ENCODE measurements at places on chromosomes 2 and 18.

- DNase-seq = no peak
Observed at GRCh38 chr2:166234112-166234846, 106.5 kb upstream of the SCN1A start.

- DNase-seq = no peak
Observed at GRCh38 chr2:225614915-225615314, 215.4 kb downstream of the NYAP2 start.

GRCh38 chr18:74702950-74703349 lies 105.3 kb downstream of the ZNF407 start:
- no peak for DNase-seq

GRCh38 chr18:64678048-64678447 lies 529.2 kb upstream of the LINC00305 start:
- peak; percentile 4 for DNase-seq

- no peak for DNase-seq
Observed at GRCh38 chr2:109560265-109560664, 53.5 kb downstream of the SEPTIN10 start.

DNA sequence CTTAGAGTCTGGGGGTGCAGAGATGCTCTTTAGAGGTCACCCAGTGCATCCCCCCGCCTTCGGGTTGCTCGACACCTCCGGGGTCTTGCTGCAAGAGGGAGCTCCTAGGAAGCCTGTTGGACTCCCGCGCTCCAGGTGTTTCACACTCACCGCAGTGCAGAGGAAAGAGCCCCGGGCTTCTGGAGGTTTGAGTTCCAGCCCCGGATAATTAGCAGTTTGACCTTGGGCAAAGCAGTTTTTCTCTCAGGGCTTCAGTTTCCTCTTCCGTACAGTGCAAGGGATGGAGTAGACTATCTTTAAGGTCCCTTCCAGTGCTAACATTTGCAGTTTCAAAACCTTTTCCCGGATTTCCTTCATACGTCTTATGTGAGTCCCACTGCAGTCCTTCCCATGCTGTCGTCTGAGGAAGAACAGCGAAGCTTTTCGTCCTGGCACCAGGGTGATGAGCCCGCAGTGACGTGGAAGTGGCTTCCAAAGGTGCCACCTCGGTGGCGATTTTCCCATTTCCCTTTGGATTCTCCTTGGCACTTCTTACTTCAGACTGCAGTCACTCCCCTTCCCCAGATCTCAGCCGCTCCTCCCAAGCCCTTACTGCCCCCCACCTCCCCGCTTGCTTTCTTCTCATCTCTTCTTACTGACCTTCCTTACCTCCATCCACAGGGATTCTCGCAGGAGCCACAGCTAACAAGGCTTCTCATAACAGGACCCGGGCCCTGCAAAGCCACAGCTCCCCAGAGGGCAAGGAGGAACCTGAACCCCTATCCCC lies 585 bp downstream of the PNKD start:
- DNase-seq = no peak

All from memory B cell (primary cell).